ENCODE measurements at places on chromosomes 11 and 22. TPM values are rescaled to one million over a fixed set of nuclear protein-coding genes. Genes with fewer than 3 reads are reported as not detected.

DNA sequence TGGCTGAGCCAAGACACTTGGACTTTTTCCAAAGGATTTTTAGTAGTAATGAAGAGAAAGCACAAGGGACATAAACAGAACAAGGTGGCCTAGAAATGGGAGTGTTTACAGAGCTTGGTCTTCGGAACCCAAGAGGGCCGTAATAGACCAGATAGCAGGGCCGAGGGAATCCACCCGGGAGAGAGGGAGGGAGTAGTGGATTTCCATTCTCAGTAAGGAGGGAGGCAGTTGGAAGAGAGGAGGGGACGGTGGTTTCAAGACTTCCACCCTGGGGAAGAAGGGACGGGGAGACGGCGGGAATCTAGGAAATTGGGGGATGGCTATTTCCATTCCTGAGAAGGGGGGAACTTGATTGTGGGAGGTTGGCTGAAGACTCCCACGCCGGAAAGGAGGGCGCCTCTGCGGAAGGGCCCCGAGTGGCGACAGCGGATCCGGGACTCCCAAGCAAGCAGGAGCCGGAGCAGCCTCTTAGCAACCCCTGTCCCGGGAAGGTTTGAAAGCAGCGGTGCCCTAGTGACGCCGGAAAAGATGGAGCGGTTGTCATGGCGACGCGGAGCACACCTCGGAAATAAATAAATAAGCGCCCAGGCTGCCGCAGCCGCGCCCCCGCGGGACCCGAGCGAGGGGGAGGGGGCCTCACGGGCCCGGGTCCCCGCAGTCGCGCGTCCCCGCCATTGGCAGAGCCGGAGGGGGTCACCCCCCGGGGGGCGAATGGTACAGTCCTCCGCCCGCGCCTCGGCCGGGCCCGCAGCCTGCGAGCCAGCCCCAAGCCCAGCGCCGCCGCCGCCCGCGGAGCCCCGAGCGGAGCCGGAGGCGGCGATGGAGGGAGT is 31.6 kb downstream of the EIF3F start:
- DNase-seq = peak; percentile 52

- peak; percentile 100 for DNase-seq
Observed at GRCh38 chr11:68459886-68460740, 439 bp upstream of the PPP6R3 start.

DNA sequence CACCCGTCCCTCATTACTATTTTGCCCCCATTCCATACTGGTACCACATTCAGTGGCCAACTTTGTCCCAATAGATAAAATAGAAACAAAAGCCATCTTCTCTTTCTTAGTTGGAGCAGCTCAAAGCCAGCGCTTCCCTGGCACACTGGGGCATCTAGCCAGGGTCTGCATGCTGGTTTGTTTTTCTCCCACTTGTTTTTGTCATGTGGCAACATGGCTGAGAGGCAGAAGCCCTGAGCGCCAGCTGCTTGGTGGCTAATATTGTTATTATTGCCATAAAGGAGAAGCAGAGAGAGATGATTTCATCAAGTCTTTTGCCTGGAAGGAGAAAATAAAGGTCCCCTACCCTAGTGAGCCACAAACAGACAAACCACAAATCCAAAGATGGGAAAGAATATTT is 48.4 kb upstream of the CRTAM start:
- no peak for DNase-seq

DNA sequence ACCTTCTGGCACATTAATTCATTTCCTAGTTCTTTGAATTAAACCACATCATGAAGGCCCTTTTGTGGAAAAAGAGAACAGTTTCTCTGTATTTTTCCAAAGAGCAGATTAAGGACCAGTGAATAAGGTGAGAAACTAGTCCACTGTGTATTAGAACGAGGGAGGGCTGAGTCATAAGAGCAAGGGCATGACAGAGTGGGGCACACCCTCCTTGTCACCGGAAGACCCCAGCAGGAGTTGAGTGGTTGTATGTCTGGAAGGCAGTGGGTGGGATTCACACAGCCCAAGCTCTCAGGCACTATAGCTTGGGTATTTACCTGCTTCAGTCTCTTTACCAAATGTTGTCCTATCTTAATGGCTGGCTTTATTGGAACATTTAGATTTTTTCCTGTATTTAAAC is 86.8 kb downstream of the BMAL1 start:
- DNase-seq = no peak

RFPL3 gene
- total RNA-seq = not detected

UBTFL1 gene
- not detected for total RNA-seq

GRCh38 chr22:34950489-34950888 is 115.5 kb upstream of the ISX start:
- DNase-seq = no peak

DNA sequence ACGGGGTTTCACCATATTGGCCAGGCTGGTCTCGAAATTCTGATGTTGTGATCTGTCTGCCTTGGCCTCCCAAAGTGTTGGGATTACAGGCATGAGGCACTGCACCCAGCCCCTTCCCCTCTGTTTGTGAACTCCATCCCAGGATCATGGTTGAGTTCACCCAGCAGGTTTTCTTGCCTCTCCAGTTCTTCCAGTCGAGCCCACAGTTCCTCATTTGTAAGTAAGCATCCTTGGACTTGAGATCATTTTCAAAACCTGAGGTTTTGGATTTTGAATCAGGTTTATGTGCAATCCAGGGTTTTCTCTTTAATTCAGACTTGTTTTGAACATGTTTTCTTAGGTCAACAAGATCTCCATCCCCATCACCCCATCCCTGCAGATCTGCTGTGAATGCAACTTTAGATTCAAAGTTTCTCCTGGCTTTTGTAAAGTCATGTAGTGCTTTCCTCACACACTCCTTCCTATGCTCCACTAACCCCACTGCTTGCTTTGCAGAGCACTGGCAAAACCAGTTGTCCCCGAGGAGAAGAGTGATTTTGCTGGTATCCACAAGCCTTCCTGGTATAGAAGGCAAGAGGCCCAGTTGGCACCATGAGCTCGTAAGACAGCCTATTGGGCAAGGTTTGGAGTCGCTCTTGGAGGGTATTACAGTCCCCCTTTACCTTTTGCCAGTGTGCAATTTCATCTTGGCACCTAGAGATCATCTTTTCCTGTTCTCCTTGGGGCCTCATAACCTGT is 14.7 kb upstream of the VPREB1 start:
- DNase-seq = no peak

GRCh38 chr11:94694309-94695060 is 73.7 kb upstream of the AMOTL1 start:
- no peak for DNase-seq

DHCR7 gene
- 38.3 TPM for total RNA-seq

MSANTD2 gene
- 3.9 TPM for total RNA-seq

CCDC15 gene
- total RNA-seq = 1.5 TPM

- no peak for DNase-seq
Observed at GRCh38 chr11:65541093-65541982, 16.5 kb downstream of the SCYL1 start.

All from lung microvascular endothelial cell (primary cell).